ENCODE measurements at places on chromosomes 12 and 14. TPM values are rescaled to one million over a fixed set of nuclear protein-coding genes. Genes with fewer than 3 reads are reported as not detected.
A peak's percentile ranks its signal among the peaks of the same experiment; 100 is the strongest.

TROAP gene
- total RNA-seq: 48.8 TPM

GRCh38 chr14:65019944-65020566, 33.4 kb downstream of the FNTB start:
- DNase-seq: no peak
- H3K36me3 ChIP-seq: no peaks in the 10 kb centered on the region
- no peaks in the 10 kb centered on the region for H3K4me1 ChIP-seq
- H3K27ac ChIP-seq: no peak overlapping the region

DNA sequence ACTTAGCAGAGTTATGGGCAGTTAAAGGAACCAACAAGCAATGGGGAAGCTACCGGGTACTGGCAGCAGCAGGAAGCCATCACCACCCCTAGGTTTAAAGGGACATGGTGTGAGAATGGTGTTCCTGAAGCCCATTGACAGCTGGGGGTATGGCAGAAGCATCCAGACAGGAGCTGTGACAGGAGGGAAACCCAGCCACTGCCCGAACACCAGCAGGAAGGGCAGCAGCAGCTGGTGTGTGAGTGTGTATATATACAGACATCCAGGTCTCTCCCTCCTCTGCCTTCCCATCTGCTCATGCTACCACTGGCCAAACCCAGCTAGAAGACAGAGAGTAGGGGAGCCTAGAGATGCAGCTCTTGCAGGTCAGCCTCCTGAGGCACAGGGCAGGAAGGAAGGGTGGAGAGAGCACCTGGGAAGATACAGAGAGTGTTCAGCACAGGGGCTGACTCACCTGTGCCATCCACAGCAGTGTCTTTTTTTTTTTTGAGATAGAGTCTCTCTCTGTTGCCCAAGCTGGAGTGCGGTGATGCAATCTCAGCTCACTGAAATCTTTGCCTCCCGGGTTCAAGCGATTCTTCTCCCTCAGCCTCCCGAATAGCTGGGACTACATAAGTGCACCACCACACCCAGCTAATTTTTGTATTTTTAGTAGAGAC, 9.2 kb upstream of the ADCK1 start:
- DNase-seq: no peak
- no peak overlapping the region for H3K27ac ChIP-seq
- no peak overlapping the region for H3K4me3 ChIP-seq

GRCh38 chr12:473863-474577, 14.3 kb downstream of the B4GALNT3 start:
- no peaks in the 10 kb centered on the region for H3K36me3 ChIP-seq
- no peaks in the 10 kb centered on the region for H3K4me1 ChIP-seq
- no peak for DNase-seq
- no peaks in the 10 kb centered on the region for H3K27me3 ChIP-seq

DNA sequence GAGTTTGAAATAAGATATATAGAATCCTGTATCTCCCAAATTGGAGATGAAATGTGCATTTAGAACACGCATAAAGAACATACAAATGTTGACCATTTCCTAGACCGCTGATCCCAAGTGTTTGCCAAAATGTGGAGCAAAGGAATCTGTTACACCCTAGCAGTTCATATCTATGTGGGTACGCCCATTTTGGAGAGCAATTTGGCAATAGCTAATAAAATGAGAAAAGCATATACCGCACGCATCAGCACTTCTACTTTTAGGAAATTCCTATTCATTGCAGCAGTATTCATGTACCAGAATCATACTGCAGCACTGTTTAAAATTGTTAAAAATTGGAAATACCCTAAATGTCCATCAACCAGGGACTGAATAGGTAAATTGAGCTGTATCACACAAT, 937.8 kb downstream of the BCL11B start:
- H3K4me3 ChIP-seq: no peak overlapping the region
- no peaks in the 10 kb centered on the region for H3K36me3 ChIP-seq
- no peak for DNase-seq
- H3K27ac ChIP-seq: no peak overlapping the region

DNA sequence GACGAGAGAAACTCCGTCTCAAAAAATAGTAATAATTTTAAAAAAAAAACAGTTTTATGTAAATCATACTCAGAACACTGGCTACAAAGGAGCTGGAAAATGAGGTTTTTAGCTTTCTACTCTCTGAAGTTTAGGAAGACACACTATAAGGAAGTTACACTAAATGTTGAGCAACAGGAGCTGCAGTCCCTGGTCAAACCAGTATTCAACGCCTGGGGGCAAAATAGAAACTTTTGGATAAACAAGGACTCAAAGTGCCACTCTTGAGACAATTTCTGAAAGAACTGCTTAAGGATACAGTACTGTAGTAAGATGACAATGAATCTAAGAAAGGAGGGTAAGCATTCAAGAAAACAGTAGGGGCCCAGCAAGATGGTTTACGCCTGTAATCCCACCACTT, 29.3 kb downstream of the ACTR6 start:
- no peak overlapping the region for H3K4me3 ChIP-seq
- H3K4me1 ChIP-seq: no peaks in the 10 kb centered on the region
- H3K36me3 ChIP-seq: no peaks in the 10 kb centered on the region
- no peak for DNase-seq
- H3K27me3 ChIP-seq: no peaks in the 10 kb centered on the region
- no peak overlapping the region for H3K27ac ChIP-seq

DNA sequence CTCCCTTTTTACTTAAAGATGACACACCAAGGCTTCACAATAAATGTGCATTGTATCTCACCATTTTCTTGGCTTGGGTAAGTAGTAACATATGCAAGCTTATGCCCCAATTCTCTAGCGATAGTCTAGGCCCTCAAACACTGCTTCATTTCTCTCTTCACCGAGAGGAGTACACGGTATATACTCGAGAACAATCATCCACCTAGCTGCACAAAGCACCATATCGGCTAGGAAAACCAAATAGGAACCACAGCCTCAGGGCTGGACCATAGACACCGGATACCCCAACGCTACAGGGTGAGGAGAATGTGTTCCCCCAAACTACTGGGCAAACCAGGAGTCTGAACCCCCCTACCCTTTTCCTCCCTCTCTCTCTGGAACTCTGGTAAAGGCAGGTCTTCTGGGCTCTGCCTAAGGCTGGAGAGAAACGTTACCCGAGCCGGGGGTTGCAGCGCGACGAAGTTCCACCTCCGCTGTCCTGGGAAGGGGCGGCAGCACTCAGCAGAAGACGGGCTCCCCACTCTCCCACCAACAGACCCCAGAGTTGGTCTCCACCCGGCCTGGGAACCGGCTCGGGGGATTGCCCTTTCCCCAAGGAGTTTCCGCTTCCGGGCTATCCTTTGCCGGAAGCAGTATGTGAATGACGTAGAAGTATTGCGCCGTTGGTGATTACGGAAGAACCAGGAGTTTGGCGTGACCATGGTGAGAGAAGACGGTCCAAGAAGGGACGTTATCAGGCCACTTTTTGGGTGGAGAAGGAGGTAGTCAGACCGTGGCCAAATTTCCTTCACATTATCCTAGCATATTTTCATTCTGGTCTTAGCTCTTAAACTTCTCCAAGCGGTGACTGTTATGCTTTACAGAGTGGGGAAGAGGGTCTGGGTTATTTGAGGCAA, at the start of the genes AREL1 and FCF1:
Gene AREL1 (minus strand): TSS at position 582 of the 896 bp plus-strand sequence. CDS start 27,465 bp downstream, outside the sequence.
Gene FCF1 (plus strand): TSS at position 646 of the 896 bp plus-strand sequence. CDS start 54 bp downstream, at position 700.
- H3K27me3 ChIP-seq: no peaks in the 10 kb centered on the region
- H3K36me3 ChIP-seq: peaks cover 5% of the 10 kb centered on the region
- peak within 1 kb of the TSS; percentile 74 for H3K27ac ChIP-seq
- DNase-seq: peak; percentile 54
- H3K4me3 ChIP-seq: peak within 1 kb of the TSS; percentile 88

- no peak overlapping the region for H3K4me3 ChIP-seq
- H3K27me3 ChIP-seq: no peaks in the 10 kb centered on the region
Observed at GRCh38 chr12:90299666-90300065, 591.0 kb upstream of the ATP2B1 start.

- no peaks in the 10 kb centered on the region for H3K27me3 ChIP-seq
- no peaks in the 10 kb centered on the region for H3K36me3 ChIP-seq
- no peak for DNase-seq
Observed at GRCh38 chr12:111387747-111388323, 17.9 kb upstream of the SH2B3 start.

DNA sequence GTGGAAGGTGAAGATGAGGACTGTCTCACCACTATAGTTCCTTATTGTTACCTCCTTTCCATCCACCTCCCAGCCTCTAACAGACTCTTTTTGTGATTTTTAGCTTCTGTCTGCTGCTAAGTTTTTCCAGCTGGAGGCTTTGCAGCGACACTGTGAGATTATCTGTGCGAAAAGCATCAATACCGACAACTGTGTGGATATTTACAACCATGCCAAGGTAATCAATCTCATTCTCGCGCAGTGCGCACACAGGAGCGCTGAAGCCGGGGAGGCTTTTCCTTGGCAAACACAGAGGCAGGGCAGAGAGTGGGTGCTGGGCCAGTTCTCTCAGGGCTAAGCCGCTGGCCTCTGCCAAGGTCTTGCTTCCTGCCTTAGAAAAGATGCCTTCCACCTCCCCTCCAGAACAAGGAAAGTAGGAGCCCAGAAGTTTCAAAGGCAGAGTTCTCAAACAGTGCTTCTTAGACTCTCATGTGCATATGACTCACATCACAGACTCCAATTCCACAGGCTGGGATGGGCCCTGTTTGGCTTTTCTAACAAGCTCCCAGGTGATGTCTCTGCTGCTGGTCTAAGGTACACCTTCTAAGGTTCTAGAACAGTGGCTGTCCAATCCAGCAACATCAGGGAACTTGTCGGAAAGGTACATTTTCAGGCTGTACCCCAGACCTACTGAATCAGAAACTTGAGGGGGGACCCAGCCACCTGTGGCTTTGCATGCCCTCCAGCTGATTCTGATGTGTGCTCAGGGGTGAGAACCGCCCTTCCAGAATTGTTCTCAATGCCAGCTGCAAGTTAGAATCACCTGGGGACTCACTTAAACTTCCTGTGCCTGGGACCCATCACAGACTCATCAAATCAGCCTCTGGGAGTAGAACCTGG, 33.8 kb upstream of the PWP1 start:
- H3K4me1 ChIP-seq: no peaks in the 10 kb centered on the region
- no peaks in the 10 kb centered on the region for H3K27me3 ChIP-seq
- H3K27ac ChIP-seq: no peak overlapping the region
- no peak overlapping the region for H3K4me3 ChIP-seq

GRCh38 chr12:1827826-1828805, 7.8 kb downstream of the LRTM2 start:
- no peaks in the 10 kb centered on the region for H3K36me3 ChIP-seq
- no peak overlapping the region for H3K27ac ChIP-seq
- H3K27me3 ChIP-seq: peaks cover 2% of the 10 kb centered on the region
- H3K4me3 ChIP-seq: no peak overlapping the region
